ENCODE measurements at places on chromosomes 11 and 22. TPM values are rescaled to one million over a fixed set of nuclear protein-coding genes. Genes with fewer than 3 reads are reported as not detected.
A peak's percentile ranks its signal among the peaks of the same experiment; 100 is the strongest.

- DNase-seq = no peak
Observed at GRCh38 chr22:17820879-17821439, 46.7 kb upstream of the BID start.

GRCh38 chr11:67613960-67614715, 7.4 kb downstream of the NDUFV1 start:
- DNase-seq = peak; percentile 92

TESMIN gene
- total RNA-seq = 2.9 TPM

- no peak for DNase-seq
Observed at GRCh38 chr11:59776210-59777066, 21.3 kb downstream of the STX3 start.

UBASH3B gene
- total RNA-seq = 20.1 TPM

- no peak for DNase-seq
Observed at GRCh38 chr11:107821199-107821927, 37.2 kb downstream of the SLC35F2 start.

DNA sequence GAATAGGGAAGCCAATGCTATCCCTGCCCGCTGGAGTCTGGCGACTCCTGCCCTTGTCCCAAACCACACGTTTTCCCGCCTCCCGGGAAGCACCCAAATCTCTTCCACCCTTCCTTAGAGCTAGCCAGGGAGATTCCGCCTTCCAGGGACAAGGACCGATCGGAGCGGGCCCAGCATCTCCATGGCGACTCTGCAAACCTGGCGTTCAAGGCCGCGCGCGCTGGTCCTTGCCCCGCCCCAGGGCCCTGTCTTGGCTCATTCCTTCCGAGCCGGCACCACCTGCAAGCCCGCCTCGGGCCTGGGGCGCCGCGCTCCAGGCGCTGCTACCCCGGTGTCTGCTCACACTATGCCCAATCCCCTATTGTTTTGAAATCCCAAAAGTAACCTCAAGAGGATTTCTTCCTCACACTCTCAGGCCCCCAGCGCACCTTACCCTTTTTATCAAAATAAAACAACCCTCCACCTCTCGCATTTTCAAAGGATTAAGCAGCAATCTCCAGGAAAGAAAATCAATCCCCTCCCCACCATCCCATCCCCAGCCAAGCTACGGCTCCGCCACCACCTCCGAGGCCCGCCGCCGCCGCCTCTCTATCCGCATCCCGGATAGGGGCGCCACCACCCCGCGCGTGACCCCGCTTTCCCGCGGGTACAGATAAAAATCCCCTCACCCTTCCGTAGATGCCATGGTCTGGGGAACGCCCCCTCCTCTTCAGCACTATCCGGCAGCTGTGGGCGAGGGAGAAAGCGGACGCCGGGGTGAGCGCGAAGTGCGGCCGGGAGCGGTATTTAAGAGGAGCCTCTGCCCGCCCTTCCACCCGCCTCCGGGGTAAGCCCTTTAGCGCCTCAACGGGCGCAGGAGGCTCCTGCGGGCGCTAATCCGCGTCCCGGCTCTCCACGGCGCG, 825 bp downstream of the SLC1A2 start:
- peak; percentile 50 for DNase-seq

PNPLA5 gene
- total RNA-seq = not detected

FLRT1 gene
- total RNA-seq = 0.25 TPM

OR51B5 gene
- not detected for total RNA-seq

Data from activated CD4-positive, alpha-beta T cell treated with anti-CD3 and anti-CD28 coated beads for 36 hours (primary cell).